Colonic mucosa (tissue), 4 donors: ENCODE measurements at places on chromosomes 1 and 21. TPM values are rescaled to one million over a fixed set of nuclear protein-coding genes. Genes with fewer than 3 reads are reported as not detected.

GRCh38 chr1:227791425-227792143 lies 23.9 kb upstream of the PRSS38 start:
- no peak for DNase-seq

DNA sequence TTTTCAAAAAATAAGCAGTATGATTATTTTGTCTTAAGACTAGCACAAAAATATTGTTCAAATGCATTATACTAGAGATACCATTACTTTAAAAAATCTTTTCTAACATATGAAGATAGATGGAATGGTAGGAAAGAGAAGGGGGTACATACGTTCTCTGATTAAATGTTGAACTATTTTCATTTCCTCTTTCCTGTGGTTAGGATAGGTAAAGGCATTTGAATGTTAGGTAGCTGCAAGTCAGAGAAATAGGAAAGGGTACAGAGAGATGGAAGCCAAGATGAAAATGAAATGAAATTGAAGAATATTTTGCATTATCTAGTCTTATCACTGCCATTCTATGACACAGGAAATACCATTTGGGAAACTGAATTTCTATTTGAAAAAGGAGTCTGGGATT lies 28.3 kb downstream of the TLCD4 start:
- no peak for DNase-seq

ZFP69B gene
- 1.4 TPM for total RNA-seq

GBP5 gene
- 1.3 TPM for total RNA-seq
